ENCODE measurements at places on chromosomes 6 and 20.
A peak's percentile ranks its signal among the peaks of the same experiment; 100 is the strongest.

DNA sequence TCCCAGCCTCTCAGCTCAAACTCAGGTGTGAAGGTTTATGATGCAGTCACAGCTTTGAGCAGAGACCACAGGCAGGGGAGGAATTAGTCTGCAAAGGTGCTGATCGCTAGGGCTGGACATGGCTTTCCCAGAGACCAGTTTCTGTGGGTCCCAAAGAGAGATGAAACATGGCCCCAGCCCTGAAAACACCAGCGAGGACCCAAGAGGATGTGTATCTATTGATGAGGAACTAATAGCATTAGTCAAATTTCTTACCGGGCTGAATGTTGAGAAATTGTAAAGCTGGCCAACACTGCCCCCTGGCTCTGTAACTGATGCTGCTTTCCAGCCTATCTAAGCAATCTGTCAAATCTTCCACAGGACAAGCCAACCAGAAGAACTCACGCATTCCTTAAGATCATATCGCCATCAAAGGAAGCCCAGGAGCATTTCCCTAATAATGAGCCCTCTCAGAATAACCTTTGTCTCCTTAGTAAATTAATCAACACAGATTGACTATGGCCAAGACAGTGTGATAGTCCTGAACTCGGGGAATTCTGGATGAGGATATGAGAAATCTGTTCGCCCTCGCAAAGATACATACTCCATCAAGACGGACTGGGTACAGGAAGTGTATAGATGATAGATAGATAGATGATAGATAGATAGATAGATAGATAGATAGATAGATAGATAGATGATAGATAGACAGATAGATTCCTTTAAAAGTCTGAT lies 7.8 kb upstream of the ACSS1 start:
- peak; percentile 59 for DNase-seq

DNA sequence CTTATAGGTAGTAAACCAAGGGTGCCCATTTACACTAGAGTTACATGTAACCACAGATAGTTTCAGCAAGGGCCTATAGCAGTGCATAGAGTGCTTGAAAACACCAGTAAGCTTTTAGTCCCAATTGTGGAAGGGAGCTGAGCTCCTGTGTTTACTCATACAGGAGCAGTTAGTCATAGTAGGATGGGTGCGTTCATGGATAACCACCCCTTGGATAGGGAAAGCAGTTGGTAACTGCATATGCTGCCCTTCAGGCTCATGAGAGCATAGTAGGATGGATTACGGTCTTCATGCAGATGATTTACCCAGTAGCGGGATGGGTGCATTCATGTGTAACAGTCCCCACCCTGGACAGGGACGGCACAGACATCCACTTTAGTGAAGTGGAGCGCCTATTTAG lies 45.1 kb downstream of the OR2B6 start:
- DNase-seq = no peak

GRCh38 chr6:25889877-25890853 lies 16.1 kb upstream of the SLC17A3 start:
- no peak for DNase-seq

DNA sequence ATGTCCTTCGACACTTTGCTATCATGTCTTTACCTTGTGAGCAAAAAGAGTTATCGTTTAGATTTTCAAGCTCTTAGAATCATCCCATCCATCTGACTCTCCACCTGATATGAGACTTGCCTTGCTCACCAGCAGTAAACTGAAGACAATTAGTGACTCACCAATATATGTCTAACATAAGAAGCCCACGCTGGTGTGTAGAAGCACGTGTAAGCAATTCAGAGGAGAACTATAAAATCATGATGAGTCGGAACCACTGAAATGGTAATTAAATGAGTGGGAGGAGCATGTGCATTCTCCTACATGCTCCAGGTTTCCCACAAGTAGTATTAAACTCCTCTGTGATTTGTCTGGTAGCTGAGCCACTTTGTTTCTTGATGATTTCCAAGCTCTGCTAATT lies 181.6 kb upstream of the RNF217 start:
- no peak for DNase-seq

GRCh38 chr6:47407300-47408281 lies 70.0 kb upstream of the CD2AP start:
- DNase-seq = no peak

DNA sequence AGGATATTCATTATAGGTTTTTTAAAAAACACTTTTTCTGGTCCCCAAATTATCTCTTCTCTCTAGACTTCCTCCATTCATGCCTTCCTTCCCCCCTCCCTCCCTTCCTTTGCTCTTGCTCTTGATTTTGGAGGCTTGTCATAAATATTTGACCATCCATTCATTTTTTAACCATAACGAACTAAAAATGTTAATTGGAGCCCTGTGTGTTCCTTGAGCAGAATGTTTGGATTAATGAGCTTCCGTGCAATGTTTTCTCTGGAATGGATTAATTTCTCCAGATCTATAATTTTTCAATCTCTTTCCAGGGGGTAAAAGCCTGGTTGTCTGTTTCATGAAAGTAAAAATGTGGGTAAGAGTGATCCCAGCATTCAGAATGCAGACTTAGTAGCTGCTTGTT lies 155.5 kb downstream of the ESR1 start:
- no peak for DNase-seq

- no peak for DNase-seq
Observed at GRCh38 chr6:25062070-25062811, 126.5 kb upstream of the RIPOR2 start.

DNA sequence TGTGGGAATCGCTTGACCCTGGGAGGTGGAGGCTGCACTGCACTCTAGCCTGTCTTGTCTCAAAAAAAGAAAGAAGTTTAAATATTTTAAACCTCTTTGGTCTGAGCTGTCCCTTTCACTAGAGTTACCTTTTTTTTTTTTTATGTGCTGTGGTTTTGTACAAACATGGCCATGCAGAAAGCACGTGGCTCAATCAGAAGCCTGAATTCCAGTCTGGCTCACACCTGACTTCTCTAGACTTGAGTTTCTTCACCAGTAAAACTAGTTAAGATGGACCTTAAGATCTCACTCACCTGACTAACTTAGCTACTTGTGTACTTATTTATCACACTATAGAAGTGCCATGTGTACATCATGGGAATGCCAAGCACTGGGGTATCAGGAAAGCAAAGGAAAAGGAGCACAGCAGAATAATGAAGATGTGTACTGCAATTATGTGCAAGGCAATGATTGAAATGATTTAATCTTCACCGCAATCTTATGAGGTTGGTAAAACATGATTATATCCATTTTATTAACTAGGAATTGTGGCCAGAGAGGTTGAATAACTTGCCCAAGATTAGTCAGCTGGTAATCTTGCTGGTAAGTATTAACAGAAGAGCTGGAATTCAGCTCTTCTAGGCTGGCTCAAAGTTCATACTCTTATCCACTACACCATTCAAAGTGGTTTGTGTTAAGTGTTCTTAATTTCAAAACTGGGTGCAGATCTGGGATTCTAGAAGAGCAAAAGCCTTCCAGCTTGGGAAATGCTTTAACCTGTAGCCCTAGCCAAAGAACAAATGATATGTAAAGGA lies 10.7 kb downstream of the HMGN3 start:
- DNase-seq = no peak

GRCh38 chr6:52726741-52727535 lies 36.3 kb downstream of the GSTA2 start:
- no peak for DNase-seq

GRCh38 chr6:41424370-41425058 lies 89.1 kb downstream of the NCR2 start:
- peak; percentile 65 for DNase-seq

- no peak for DNase-seq
Observed at GRCh38 chr6:125259354-125259736, 42.4 kb downstream of the HDDC2 start.

GRCh38 chr20:50099113-50099512 lies 13.8 kb downstream of the UBE2V1 start:
- DNase-seq = no peak

DNA sequence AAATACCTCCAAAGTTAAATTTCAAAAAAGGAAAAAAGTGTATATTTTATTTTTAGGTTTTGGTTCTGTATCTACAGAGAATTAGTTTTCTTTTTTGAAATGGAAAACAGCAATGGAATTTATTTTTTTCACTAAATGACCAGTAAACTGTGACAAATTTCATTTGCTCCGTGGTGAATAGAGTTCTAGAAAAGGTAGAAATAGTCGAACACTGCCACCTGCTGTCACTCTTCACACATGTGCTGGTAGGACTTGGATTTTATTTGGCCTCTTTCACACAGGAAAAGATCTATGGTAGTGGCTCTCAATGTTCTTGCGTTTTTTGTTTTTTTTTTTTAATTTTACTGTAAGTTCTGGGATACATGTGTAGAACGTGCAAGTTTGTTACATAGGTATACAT lies 312.5 kb downstream of the EYA4 start:
- DNase-seq = no peak

DNA sequence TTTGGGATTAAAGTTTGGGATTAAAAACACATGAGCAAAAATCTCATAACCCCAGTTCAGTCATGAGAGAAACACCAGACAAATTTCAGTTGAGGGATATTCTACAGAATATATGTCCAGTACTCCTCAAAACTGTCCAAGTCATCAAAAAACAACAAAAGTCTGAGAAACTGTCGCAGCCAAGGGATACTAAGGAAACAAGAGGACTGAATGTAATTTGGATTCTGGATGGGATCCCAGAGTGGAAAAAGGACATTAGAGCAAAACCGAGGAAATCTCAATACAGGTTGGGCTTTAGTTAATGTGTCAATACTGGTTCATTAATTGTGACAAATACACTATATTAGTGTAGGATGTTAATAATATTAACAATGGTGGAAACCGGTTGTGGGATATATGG lies 219.3 kb downstream of the BCKDHB start:
- no peak for DNase-seq

DNA sequence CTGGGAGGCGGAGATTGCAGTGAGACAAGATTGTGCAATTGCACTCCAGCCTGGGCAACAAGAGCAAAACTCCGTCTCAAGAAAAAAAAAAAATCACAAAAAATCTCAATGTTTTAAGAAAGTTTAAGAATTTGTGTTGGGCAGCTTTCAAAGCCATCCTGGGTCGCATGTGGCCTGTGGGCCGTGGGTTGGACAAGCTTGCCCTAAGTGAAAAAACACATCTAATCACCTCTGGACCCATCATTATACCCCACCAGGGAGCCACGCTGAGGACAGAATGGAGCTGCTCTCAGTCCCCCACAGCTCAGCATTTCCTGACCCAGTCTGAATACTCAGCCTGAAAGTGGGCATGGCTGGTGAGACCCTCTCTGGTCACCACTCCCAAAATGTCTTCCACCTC lies 129.3 kb downstream of the PRND start:
- DNase-seq = no peak

DNA sequence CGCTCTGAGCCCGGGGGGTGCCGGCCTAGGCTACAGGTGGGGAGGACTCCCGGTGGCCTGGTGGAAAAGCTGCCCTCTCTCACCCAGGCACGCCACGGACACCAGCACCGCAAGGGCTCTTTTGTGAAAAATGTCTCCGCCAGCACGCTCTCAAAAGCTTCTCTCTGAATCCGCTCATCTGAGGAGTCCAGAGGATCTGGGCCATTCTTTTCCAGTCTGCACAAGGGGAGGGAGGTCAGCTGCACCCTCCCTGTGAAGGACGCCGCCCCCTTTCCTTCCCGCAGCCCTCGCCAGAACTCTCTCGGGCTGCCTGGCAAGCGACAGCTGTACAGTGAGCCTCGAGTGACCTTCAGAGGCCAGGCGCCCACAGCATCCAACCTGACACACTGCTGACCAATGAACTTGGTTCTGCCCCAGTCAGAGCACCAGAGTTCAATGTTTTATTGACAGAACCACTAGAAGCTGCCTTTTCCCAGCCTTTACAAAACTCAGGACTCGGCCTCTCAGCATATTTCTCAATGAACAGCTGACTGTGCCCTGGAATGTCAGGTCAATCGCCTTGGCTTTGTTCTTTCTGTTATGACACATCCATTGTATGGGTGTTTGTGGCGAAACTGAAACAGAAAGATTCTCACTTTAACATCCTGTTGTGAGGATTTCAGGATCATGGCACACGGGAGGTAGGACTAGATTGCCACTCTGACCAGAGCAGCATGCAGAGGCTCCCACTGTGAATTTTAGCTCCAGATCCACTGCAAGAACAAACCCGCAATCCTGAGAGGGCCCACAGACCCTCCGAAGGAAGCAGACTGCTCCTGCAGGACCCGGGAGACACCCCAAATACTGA lies 26.7 kb downstream of the SERPINB9 start:
- DNase-seq = no peak

DNA sequence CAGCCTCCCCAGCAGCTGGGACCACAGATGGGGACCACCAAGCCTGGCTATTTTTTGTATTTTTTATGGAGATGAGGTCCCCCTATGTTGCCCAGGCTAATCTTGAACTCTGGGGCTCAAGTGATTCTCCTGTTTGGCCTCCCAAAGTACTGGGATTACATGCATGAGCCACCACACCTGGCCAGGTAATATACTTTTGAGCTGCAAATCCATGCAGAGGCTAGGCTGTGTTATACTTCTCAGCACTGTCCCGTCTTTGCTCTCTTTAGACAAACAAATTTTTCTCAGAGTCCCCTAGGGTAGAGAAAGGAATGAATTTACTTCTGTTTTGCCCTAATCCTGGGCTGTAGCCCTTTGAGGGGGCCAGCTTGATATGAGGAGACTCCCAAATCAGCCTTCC lies 13.4 kb upstream of the SCAF8 start:
- DNase-seq = no peak

- no peak for DNase-seq
Observed at GRCh38 chr20:8807480-8808201, 261.2 kb upstream of the PLCB4 start.

All from stimulated activated CD8-positive, alpha-beta memory T cell treated with anti-CD3 and anti-CD28 coated beads, Interleukin-12 subunit alpha, Interleukin-12 subunit beta, amount 100 ng/mL, for 1 hour (primary cell).